Ascending aorta (tissue), 2 donors: ENCODE measurements at places on chromosomes 12 and 14.

DNA sequence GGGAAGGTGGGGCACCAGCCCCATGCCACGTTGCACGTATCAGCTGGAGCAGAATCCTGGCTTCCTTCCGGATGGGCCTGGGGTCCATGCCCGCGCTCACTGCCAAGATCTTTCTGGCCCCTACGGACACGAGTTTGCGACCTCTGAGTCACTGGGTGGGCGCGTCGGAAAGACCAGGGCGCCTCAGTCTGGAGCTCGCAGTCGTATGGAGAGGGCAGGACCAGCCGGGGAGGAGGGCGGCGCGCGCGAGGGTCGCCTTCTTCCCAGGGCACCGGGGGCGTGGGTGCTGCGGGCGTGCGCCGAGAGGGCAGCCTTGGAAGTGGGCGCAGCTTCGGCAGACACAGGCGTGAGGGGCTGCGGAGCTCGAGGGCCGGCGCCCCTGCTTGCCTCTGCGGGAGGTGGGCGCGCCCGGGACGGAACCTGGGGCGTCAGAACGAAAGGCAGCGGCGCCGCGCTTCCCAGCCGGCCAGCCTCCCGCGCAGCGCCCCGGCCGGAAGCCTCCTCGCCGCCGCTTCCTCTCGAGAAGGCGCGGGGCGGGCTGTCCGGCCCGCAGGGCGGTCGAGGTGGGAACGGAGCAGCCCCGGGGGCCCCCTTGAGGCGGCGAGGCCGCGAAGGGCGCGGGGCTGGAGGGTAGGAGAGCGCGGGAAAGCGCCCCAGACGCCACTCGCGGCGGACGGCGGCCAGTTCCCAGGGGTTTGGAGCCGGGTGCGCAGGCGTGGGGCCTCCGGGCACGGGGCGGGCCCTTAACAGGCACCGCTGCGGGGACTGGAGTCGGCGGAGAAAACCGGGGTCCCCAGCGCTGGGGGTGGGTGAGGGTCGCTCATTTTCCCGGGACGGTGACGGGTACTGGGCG lies at the start of gene ARL6IP4:
TSS of gene ARL6IP4 (plus strand) at position 499 of the 853 bp plus-strand sequence. CDS start 459 bp downstream, outside the sequence.
- H3K27me3 ChIP-seq: no peaks in the 10 kb centered on the region
- peaks cover 15% of the 10 kb centered on the region for H3K36me3 ChIP-seq
- H3K27ac ChIP-seq: peak within 1 kb of the TSS; percentile 95
- DNase-seq: no peak

GRCh38 chr12:109785854-109786253 lies 47.3 kb downstream of the TRPV4 start:
- H3K4me3 ChIP-seq: no peak overlapping the region
- H3K4me1 ChIP-seq: no peaks in the 10 kb centered on the region
- H3K27me3 ChIP-seq: no peaks in the 10 kb centered on the region
- no peak overlapping the region for H3K27ac ChIP-seq

DNA sequence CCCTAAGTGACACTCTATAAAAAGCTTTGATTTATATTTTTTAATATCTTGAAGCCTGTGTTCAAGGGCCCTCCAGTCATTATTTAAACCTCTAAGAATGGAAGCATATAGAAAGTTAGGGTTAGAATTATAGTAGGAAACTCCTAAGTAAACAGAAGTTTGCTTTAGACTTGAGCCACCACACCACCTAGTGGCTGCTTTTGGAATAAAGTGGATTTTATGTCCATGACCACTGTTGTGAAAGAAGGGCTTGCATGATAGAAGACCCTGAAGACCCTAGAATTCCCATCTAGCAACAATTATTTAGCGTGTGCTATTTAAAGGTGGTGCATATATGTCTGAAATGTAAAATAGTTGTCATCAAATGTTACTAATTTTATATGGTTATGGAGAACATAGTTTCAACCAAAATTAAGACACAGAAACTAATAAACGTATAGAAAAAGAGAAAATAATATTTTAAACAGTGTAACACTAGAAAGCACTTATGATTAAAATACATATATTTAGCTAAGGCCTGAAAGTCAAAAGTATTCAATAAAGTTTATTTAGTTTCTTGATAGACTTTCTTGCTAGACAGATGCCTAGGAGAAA lies 21.3 kb downstream of the LRRIQ1 start:
- H3K4me3 ChIP-seq: no peak overlapping the region
- DNase-seq: no peak
- H3K36me3 ChIP-seq: no peaks in the 10 kb centered on the region
- H3K27me3 ChIP-seq: no peaks in the 10 kb centered on the region
- no peaks in the 10 kb centered on the region for H3K4me1 ChIP-seq
- H3K27ac ChIP-seq: no peak overlapping the region

GRCh38 chr12:45290216-45290605 lies 74.3 kb downstream of the ANO6 start:
- H3K27me3 ChIP-seq: no peaks in the 10 kb centered on the region
- H3K27ac ChIP-seq: peak overlapping the region; percentile 27
- no peak for DNase-seq

DNA sequence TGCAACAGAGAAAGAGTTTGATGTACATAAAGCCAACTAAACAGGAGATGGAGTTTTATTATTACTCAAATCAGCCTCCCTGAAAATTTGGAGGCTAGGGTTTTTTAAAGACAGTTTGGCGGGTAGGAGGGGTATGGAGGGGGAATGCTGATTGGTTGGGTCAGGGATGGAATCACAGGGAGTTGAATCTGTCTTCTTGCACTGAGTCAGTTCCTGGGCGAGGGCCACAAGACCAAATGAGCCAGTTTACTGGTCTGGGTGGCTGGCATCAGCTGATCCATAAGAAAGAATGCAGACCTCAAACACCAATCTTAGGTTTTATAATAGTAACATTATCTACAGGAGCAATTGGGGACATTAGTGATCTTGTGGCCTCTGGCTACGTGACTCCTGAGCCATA lies 64.9 kb downstream of the RIN3 start:
- H3K4me3 ChIP-seq: no peak overlapping the region
- peak; percentile 90 for DNase-seq
- peaks cover 15% of the 10 kb centered on the region for H3K36me3 ChIP-seq
- H3K27ac ChIP-seq: peak overlapping the region; percentile 74
- H3K4me1 ChIP-seq: no peaks in the 10 kb centered on the region

DNA sequence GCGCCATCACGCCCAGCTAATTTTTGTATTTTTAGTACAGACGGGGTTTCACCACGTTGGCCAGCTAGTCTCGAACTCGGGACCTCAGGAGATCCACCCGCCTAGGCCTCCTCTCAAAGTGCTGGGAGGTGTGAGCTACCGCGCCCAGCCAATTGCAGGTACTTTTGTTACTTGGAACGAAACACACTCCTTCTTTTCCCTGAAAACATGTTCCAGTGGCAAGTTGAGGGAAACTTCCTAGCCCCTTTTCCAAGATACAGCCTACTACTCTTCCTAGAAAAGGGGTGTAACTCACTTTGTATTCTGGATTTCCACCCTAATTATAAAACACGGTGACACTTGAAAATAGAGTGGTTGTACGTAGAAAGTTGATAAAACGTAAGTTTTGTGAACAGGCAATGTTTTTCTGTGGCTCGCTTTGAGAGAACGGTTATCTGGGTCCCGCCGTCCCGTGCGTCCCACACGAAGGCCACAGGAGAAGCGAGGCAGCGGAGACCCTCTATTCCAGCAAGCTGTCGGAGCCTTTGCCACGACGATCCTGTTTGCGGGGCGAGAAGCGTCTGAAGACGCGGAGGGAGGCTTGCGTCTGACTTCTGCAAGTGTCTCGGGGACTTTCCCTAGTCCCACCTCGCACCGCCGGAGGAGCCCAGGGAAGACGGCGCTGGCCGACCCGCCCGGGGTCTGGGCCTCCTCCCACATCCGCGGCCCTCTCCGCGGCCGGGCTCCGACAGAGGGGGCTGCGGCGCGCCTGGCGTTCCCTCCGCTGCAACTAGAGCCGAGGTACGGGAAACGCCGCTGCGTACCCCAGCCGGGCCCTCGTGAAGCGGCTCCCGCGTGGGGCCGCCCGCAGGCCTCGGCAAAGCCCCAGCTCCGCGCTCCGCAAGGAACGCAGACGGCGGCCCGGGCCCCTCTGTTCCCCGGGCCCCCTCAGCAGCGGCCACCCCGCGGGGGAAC lies 745 bp downstream of the CDCA4 start:
- H3K27me3 ChIP-seq: no peaks in the 10 kb centered on the region
- H3K4me1 ChIP-seq: peaks cover 10% of the 10 kb centered on the region
- peak overlapping the region; percentile 64 for H3K27ac ChIP-seq

DNA sequence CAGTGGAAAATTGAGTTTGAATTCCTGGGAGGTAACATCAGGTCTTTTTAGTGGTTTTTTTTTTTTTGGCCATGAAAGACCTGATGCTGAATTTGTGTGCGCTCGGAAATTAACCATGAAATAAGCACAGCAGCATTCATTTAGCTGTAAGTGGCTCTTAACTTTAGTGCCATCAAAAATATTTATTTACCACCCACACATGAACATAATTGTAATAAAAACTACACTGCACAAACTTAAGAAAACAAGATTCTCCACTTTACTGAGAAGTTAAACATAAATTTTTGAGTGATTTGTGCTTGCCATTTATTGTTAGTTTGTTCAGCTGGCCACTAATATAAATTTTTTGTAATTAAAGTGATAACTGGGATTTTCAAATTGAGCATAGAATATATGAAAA lies 2.4 kb downstream of the SLC41A2 start:
- no peaks in the 10 kb centered on the region for H3K27me3 ChIP-seq
- H3K27ac ChIP-seq: peak overlapping the region; percentile 96
- no peak overlapping the region for H3K4me3 ChIP-seq
- H3K36me3 ChIP-seq: no peaks in the 10 kb centered on the region
- no peak for DNase-seq

DNA sequence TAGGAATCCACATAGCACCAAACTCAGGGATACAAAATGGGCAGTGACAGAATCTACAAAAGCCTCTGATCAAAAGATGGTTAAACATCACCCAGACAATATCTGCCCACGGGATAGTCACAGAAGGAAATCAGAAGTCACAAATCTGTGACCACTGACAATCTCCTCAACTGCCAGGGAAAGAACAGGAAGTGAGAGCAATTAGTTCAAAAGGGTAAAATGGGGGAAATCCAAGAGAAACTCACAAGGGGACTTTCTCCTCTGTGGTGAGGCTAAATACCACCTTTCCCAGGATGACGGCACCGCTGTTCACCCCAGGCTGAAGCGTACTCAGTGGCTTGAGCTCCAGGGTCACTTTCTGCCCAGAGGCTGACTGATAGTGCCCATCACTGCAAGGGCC lies 10.7 kb downstream of the TTC5 start:
- no peak overlapping the region for H3K4me3 ChIP-seq
- no peak for DNase-seq
- no peaks in the 10 kb centered on the region for H3K27me3 ChIP-seq
- H3K4me1 ChIP-seq: no peaks in the 10 kb centered on the region

- no peaks in the 10 kb centered on the region for H3K36me3 ChIP-seq
- no peak overlapping the region for H3K27ac ChIP-seq
- no peaks in the 10 kb centered on the region for H3K4me1 ChIP-seq
- peaks cover 30% of the 10 kb centered on the region for H3K27me3 ChIP-seq
- peak; percentile 42 for DNase-seq
- no peak overlapping the region for H3K4me3 ChIP-seq
Observed at GRCh38 chr12:53944907-53945847, 6.5 kb downstream of the HOXC13 start.

- no peaks in the 10 kb centered on the region for H3K36me3 ChIP-seq
- H3K4me3 ChIP-seq: no peak overlapping the region
- H3K27me3 ChIP-seq: no peaks in the 10 kb centered on the region
- no peak for DNase-seq
- H3K27ac ChIP-seq: no peak overlapping the region
Observed at GRCh38 chr12:111006621-111007020, 86.2 kb upstream of the MYL2 start.

- no peak for DNase-seq
- no peaks in the 10 kb centered on the region for H3K27me3 ChIP-seq
- no peak overlapping the region for H3K27ac ChIP-seq
- no peaks in the 10 kb centered on the region for H3K36me3 ChIP-seq
- no peak overlapping the region for H3K4me3 ChIP-seq
Observed at GRCh38 chr14:53549956-53550355, 396.8 kb upstream of the DDHD1 start.

- no peak overlapping the region for H3K27ac ChIP-seq
- no peaks in the 10 kb centered on the region for H3K36me3 ChIP-seq
- no peaks in the 10 kb centered on the region for H3K4me1 ChIP-seq
- H3K27me3 ChIP-seq: no peaks in the 10 kb centered on the region
- H3K4me3 ChIP-seq: no peak overlapping the region
Observed at GRCh38 chr12:27424631-27425230, 21.8 kb upstream of the SMCO2 start.

GRCh38 chr12:89695100-89695499 lies 13.5 kb downstream of the ATP2B1 start:
- no peak for DNase-seq
- H3K4me3 ChIP-seq: no peak overlapping the region
- no peaks in the 10 kb centered on the region for H3K27me3 ChIP-seq
- no peaks in the 10 kb centered on the region for H3K4me1 ChIP-seq
- H3K36me3 ChIP-seq: no peaks in the 10 kb centered on the region

DNA sequence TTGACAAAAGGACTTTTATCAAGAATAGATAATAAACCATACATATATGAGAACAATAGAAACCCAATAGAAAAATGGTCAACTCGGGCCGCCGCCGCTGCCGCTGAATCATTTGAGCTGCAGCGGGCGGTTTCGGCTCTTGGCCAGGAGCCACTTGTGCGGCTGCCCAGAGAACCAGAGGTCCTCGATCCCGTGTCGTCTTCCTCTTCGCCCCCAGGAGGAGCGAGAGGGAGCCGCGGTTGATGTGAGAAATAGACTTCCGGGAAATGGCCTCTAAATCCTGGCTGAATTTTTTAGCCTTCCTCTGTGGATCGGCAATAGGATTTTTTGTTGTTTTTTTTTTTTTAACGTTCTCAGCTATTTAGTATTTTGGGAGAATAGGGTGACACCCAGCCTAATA lies 44.8 kb downstream of the CPSF6 start:
- H3K27ac ChIP-seq: no peak overlapping the region
- peaks cover 3% of the 10 kb centered on the region for H3K4me1 ChIP-seq
- H3K4me3 ChIP-seq: peak overlapping the region; percentile 28
- H3K36me3 ChIP-seq: no peaks in the 10 kb centered on the region

GRCh38 chr14:77375164-77375950 lies 1.5 kb downstream of the TMED8 start:
- H3K27ac ChIP-seq: no peak overlapping the region
- no peaks in the 10 kb centered on the region for H3K36me3 ChIP-seq
- H3K4me3 ChIP-seq: peak overlapping the region; percentile 94
- no peaks in the 10 kb centered on the region for H3K27me3 ChIP-seq
- H3K4me1 ChIP-seq: peaks cover 12% of the 10 kb centered on the region

DNA sequence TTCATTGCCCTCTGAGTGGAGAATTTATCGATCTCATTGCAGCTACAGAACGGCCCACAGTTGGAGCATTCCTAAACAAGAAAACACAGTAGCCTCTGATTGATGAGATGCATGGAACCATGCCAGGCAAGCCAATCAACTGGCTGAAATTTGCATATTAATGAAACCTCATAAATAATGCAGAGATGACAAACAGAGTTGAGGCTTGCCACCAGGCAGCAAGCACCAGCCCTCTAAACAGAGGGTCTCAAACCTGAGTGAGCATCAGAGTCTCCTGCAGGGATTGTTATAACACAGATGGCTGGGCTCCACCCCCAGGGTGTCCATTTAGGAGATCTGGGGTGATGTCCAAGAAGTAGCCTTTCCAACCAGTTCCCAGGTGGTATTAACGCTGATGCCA lies 60.9 kb upstream of the CMKLR1 start:
- DNase-seq: no peak
- H3K4me3 ChIP-seq: no peak overlapping the region
- no peaks in the 10 kb centered on the region for H3K4me1 ChIP-seq
- no peak overlapping the region for H3K27ac ChIP-seq

- H3K36me3 ChIP-seq: no peaks in the 10 kb centered on the region
- H3K4me1 ChIP-seq: no peaks in the 10 kb centered on the region
- DNase-seq: no peak
- no peak overlapping the region for H3K4me3 ChIP-seq
- no peak overlapping the region for H3K27ac ChIP-seq
Observed at GRCh38 chr12:108989376-108989775, 31.5 kb downstream of the SVOP start.

- no peaks in the 10 kb centered on the region for H3K4me1 ChIP-seq
- H3K27me3 ChIP-seq: no peaks in the 10 kb centered on the region
Observed at GRCh38 chr12:96427269-96427729, 27.1 kb upstream of the CDK17 start.
